ENCODE measurements at places on chromosomes 7 and 10. TPM values are rescaled to one million over a fixed set of nuclear protein-coding genes. Genes with fewer than 3 reads are reported as not detected.

GAD2 gene
- total RNA-seq: not detected

SRGN gene
- total RNA-seq: 29.1 TPM

NUTM2A gene
- total RNA-seq: 0.66 TPM

ATRNL1 gene
- not detected for total RNA-seq

GALNT17 gene
- not detected for total RNA-seq

CYP2C19 gene
- not detected for total RNA-seq
